Cortex of kidney (tissue), 1 donor: ENCODE measurements at places on chromosomes 3 and 15.

- no peak for DNase-seq
These were observed 44.5 kb downstream of the NEK10 start for GRCh38 chr3:27324686-27325085.

DNA sequence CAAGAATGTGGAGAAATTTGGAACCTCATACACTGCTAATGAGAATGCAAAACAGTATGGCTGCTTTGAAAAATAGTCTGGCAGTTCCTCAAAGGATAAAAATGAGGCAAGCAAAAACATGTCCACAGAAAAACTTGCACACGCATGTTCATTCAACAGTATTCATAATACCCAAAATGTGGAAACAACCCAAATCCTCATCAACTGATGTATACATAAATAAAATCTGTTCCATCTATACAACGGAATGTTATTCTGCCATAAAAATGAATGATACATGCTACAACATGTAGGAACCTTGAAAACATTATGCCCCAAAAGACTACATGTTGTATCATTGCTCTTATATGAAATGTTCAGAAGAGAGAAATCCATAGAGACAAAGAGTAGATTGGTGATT lies 36.4 kb upstream of the OXTR start:
- DNase-seq: no peak

GRCh38 chr15:60784483-60785254 lies 305.7 kb upstream of the ICE2 start:
- no peak for DNase-seq

DNA sequence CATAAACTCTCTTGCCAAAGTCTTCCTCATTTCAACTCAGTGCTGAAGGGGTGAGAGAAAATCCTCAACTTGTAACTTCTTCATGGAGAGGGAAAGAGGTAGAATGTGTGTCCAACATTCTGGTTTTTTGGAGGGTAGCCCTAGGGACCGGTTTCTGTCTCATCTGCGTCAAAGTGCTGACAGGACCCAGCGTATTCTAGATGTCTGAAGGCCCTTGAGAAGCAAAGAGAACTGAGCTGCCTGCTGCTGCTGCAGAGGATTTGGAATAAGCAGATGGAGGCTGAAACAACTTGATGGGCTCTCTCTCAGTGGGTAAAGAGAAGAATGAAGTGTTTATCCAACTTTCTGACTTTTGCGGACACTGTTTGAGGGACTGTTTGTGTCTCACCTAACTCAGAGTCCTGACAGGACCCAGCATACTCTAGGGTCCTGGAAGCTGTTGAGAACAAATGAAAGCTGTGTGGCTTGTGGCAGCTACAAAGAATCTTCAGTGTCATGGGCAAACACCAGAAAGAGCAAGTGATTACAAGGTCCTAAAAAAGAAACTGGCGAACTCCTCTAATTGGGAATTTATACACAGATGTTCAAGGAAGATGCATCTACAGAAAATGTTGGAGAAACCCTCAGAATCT lies 174.4 kb downstream of the SI start:
- DNase-seq: no peak

DNA sequence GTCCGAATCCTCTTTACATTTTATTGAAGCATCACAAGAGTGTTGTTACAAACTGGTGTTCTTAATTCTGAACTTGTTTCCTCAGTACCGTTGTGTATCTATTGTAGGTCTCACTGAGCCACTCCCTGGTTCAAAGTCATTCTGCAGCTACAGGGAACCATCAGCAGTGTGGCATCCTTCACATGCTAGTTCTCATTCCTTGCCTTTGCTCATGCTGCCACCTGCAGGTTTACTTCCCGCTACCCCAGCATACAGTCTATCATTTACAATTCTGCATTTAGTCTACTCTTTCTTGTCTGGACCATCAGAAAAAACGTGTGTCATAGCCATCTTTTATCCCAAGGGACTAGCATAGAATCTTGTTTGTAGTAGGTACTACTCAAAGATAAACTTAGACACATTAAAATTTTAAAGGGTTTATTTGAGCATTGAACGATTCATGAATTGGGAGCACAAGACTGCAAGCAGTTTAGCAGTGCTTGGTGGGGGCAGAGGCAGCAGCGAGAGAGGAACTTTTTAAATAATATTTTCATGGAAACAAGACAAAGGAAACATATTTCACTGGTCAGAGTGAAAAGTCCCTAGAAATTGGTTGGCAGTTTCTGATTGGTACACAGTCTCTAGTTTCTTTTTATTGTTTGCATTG lies 402.1 kb downstream of the CADM2 start:
- no peak for DNase-seq

GRCh38 chr15:37765786-37766185 lies 168.7 kb upstream of the TMCO5A start:
- no peak for DNase-seq

GRCh38 chr3:9229879-9230278 lies 19.6 kb downstream of the SRGAP3 start:
- no peak for DNase-seq

GRCh38 chr3:42814914-42815507 lies 5.8 kb downstream of the ACKR2 start:
- DNase-seq: no peak

GRCh38 chr15:71232411-71232810 lies 117.1 kb downstream of the THSD4 start:
- no peak for DNase-seq

- DNase-seq: no peak
These were observed 24.1 kb upstream of the RASGRP1 start for GRCh38 chr15:38588672-38589071.

GRCh38 chr3:122366379-122366749 lies 16.7 kb downstream of the MIX23 start:
- no peak for DNase-seq

- no peak for DNase-seq
These were observed 6.6 kb upstream of the MAGEF1 start for GRCh38 chr3:184718431-184718830.

- no peak for DNase-seq
These were observed 12.1 kb downstream of the LACTB start for GRCh38 chr15:63133786-63134185.

DNA sequence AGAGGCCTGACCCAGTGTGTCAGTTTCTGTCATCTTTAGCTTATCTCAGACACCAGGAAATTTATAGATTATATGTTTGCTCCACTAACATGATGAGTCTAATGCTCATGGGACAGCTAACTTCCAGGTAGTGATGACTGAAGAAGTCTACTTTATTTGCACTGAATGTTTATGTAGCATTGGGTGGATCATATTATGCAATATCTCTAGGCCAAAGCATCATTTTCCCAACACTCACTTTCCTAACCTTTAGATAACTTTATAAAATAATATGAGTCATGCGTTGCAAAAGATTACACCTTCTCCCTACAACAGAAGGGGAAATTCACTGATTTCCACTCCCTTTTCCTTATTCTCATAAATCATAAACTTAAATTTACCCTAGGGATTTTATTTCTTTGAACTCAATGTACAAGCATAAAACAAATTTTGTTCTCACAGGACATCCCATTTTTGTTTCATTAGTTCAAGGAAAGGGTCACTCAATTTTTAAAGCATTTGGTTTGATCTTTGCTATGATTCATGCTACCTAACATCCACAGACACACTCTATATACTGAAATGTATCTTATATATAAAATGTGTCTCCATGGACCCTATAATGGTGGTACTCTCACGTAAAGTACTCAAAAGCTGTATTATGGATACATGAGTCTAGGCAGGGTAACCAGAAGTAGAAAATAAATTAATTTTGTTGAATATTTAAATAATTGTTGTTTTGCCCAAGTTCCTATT lies 225.2 kb downstream of the WDR72 start:
- DNase-seq: no peak

DNA sequence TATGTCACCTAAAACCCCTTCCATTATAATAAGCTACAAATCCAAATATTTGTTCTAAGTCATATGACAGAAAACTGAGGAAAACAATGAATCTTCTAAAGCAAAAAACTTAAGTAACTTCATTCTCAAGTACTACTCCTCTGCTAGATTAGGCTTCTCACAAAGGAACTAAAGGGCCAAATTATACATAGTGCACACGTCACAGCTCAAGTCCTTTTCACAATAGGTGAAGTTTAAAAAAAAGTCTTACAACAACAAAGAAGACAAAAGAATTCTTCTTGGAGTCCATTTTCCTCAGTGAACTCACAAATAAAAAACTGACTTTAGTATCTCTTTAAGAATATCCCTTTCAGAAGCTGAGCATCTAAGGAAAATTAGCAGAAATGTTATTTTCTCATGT lies 479.9 kb downstream of the MAGI1 start:
- DNase-seq: no peak

GRCh38 chr3:63705092-63705645 lies 52.7 kb downstream of the SNTN start:
- no peak for DNase-seq

- no peak for DNase-seq
These were observed 41.2 kb downstream of the TUBGCP4 start for GRCh38 chr15:43412096-43412495.

DNA sequence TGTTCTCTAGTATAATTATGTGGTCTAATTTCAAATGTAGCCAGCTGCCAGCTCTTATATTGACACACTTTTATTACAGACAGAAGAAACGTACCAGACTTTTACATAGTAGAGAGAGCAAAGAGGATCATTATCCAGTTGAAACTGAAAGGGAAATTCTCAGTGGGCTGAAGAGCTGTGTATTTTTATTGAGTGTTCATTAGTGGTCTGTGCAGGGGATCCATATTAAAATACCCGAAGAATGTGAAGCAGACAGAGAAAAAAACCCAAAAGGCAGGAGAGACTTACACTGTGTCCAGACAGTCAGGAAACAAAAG lies 41.3 kb downstream of the MYRIP start:
- DNase-seq: no peak

- no peak for DNase-seq
These were observed 194.8 kb upstream of the RGMA start for GRCh38 chr15:93283854-93284253.

DNA sequence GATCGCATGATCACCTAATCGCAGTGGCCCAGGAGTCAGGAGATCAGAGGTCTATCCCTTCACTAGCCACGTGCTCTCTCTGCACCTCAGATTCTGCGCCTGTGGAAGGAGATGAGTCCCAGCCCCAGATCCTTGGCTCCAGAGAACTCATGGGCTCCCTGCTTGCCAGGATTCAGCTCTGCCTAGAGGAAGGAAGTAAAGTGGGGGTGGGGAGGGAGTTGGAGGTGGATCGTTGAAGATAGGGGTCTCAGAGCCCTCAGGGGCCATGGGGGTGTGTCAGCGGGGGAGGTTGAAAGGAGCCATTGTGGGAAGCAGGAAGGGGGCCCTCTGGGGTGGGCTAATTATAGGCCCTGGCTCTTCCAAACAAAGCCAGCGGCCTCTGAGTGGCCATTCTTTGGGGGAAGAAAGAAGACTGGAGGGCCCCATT lies 11.3 kb upstream of the STRA6 start:
- no peak for DNase-seq

DNA sequence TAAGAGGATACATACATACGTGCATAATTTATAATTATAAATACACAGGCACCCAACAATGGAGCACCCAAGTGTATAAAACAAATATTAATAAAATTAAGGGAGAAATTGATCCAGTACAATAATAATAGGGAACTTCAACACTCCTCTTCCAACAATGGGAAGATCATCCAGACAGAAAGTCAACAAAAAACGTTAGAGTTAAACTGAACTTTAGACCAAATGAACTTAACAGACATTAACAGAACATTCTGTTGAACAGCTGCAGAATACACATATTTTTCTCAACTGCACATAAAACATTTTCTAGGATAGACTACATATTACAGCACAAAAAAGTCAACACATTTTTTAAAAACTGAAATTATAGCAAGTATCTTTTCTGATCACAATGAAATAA lies 339.7 kb downstream of the CGGBP1 start:
- DNase-seq: no peak

DNA sequence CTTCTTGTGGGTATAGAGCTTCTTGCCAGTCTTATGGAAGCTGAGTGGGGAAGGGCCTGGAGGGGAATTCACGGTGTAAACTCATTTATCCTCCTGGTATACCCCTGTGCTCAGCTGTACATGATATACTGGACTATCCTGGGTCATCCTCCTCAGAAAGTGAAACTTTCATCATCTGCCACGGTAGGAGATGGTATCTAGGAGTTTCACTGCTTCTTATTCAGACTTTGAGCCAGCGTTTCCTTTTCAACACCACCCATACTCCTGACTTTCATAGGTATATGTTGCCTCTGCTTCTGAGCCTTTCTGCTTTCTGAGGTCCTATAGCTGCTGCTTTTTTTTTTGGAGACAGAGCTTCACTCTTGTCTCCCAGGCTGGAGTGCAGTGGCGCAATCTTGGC lies 15.6 kb downstream of the SENP5 start:
- DNase-seq: no peak

- DNase-seq: no peak
These were observed 37.9 kb upstream of the MGLL start for GRCh38 chr3:127860211-127860696.

DNA sequence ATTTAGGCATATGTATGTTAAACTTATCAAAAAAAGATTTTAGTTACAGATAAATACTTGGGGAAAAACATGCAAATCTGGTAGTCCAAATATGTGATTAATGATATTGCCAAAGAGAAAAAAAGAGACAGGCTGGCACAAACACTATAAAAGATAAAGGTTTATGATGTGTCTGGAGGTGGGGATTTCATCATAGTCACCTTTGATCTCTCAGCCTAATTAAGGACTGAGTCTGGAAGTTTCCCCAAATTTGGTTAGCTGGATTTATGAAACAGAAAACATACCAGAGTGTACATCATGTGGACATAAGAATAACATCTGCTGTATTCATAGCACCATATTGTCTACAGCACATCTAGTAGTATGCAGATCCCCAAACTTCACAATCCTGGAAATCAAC lies 157.0 kb downstream of the FGF12 start:
- no peak for DNase-seq

DNA sequence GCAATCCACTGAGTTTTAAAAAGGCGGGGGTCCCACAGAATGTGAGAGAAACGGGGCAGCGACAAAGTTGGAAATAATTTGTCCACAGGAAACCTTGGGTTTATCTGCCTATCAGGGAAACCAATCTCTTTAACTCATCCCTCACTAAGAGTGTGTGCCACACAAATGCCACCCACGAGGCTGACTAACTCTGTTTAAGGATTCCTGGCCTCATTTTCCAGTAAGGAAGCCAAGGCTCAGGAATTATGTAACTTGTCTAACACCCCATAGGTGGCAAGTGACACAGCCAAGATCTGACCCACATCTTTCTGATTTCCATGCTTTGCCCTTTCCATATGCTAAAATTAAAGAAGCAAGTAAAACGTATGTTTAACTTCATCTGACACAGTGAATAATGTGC lies 263.2 kb downstream of the CNTN3 start:
- DNase-seq: no peak
